ENCODE measurements at places on chromosomes 16 and 17. TPM values are rescaled to one million over a fixed set of nuclear protein-coding genes. Genes with fewer than 3 reads are reported as not detected.

The CEP112 gene
- 5.6 TPM for total RNA-seq

The KRT31 gene
- not detected for total RNA-seq

The PIRT gene
- total RNA-seq = not detected

The TNRC6C gene
- 2.4 TPM for total RNA-seq

The DNAI2 gene
- total RNA-seq = not detected

The PNMT gene
- not detected for total RNA-seq

The PPY gene
- not detected for total RNA-seq

The DCXR gene
- total RNA-seq = 96.2 TPM

The WSCD1 gene
- 3.7 TPM for total RNA-seq

The PYY gene
- total RNA-seq = not detected

The MYH8 gene
- not detected for total RNA-seq

All from A549 treated with CpdA at 1 μM for 4 hours (cell line).